GM12864 (cell line): ENCODE measurements at places on chromosomes 12 and 14.
A peak's percentile ranks its signal among the peaks of the same experiment; 100 is the strongest.

DNA sequence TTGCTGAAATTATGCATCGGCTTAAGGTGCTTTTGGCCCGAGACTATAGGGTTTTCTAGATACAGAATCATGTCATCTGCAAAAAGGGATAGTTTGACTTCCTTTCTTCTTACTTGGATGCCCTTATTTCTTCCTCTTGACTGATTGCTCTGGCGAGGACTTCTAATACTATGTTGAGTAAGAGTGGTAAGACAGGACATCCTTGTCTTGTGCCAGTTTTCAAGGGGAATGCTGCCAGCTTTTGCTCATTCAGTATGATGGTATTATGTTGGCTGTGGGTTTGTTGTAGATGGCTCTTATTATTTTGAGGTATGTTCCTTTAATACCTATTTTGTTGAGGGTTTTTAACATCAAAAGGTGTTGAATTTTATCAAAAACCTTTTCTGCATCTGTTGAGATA is 8.3 kb downstream of the BMAL2 start:
- DNase-seq, result no peak

GRCh38 chr14:70707138-70708038 is 65.7 kb downstream of the TTC9 start:
- DNase-seq, result peak; percentile 55

DNA sequence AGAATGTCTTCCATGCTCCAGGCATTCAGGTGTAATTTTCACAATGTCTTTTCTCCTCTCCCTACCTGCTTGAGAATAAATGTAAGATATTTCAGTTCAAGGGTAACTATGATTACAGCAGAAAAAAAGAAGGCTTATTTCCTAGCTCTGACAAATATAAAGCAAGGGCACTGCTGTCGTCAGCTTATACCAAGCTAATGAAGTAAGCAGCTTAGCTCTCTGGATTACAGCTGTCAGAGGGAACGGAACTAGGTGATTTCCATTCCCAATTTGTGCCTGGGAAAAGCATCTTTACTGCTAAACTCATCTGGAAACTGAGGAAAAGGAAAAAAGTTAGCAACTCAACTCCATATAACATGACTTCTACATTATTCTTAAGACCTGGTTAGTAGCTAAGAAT is 56.5 kb downstream of the ZFYVE26 start:
- DNase-seq, result no peak

- no peak for DNase-seq
Observed at GRCh38 chr14:81946375-81946774, 412.7 kb upstream of the SEL1L start.

DNA sequence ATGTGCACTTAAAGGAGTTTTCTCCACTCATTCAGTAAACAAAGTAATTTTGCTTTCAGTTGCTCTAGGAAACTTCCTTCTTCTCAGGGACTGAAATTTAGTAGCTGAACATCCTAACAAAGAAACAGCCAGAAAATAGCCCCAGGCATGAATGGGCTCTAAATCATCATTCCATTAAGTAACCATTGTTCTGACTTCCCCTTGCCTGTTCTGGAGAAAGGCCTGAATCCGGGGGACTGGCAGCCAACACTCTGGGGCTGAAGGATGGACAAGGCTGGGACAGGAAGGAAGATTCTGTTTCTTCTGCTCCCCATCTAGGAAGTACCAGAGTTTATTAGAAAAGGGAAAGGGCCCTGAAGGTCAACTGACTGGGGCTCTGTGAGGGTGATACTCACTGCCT is 104.5 kb downstream of the ESRRB start:
- DNase-seq, result no peak
